ENCODE measurements at places on chromosomes 4 and X. TPM values are rescaled to one million over a fixed set of nuclear protein-coding genes. Genes with fewer than 3 reads are reported as not detected.

The CTSO gene
- 4.9 TPM for total RNA-seq

The LRCH2 gene
- 10.6 TPM for total RNA-seq

The MAP3K15 gene
- 0.13 TPM for total RNA-seq

The PRRG3 gene
- not detected for total RNA-seq

The RBMXL3 gene
- not detected for total RNA-seq

The GABRG1 gene
- total RNA-seq = not detected

The TAF7L gene
- total RNA-seq = 0.13 TPM

The MAGEB2 gene
- total RNA-seq = not detected

The RRH gene
- not detected for total RNA-seq

The PTTG2 gene
- total RNA-seq = not detected

The IGSF1 gene
- total RNA-seq = 0.25 TPM

The HSPA4L gene
- 1.8 TPM for total RNA-seq

The SSX1 gene
- total RNA-seq = not detected

The NAP1L3 gene
- 0.39 TPM for total RNA-seq

The ADH1A gene
- total RNA-seq = not detected

The RXFP1 gene
- not detected for total RNA-seq

The LPAR4 gene
- not detected for total RNA-seq

The TIGD4 gene
- total RNA-seq = 0.13 TPM

The C4orf51 gene
- not detected for total RNA-seq

All from dermis microvascular lymphatic vessel endothelial cell (primary cell).